HT1080 (cell line): ENCODE measurements at places on chromosomes 5 and 9. TPM values are rescaled to one million over a fixed set of nuclear protein-coding genes. Genes with fewer than 3 reads are reported as not detected.
A peak's percentile ranks its signal among the peaks of the same experiment; 100 is the strongest.

DNA sequence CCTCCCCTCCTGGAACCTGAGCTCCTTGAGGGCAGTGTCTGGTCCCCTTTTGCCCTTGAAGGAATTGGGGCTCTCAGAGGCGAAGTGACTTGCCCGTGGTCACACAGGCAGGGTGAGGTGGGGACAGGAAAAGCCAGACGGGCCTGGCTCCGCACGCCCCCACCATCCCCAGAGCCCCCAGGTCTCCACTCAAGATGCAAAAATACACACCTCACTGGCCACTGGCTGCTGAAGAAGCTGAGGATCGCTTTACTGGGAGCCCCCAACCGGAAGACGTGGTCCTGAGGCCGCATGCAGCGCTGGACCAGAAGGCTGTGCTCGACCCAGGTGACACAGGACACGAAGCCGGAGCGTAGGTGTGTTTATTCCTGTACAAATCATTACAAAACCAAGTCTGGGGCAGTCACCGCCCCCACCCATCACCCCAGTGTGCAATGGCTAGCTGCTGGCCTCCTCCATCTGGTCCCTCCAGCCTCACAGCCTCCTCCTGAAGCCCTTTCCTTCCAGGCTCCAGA, 7.6 kb upstream of the AK1 start:
- no peak for DNase-seq

DNA sequence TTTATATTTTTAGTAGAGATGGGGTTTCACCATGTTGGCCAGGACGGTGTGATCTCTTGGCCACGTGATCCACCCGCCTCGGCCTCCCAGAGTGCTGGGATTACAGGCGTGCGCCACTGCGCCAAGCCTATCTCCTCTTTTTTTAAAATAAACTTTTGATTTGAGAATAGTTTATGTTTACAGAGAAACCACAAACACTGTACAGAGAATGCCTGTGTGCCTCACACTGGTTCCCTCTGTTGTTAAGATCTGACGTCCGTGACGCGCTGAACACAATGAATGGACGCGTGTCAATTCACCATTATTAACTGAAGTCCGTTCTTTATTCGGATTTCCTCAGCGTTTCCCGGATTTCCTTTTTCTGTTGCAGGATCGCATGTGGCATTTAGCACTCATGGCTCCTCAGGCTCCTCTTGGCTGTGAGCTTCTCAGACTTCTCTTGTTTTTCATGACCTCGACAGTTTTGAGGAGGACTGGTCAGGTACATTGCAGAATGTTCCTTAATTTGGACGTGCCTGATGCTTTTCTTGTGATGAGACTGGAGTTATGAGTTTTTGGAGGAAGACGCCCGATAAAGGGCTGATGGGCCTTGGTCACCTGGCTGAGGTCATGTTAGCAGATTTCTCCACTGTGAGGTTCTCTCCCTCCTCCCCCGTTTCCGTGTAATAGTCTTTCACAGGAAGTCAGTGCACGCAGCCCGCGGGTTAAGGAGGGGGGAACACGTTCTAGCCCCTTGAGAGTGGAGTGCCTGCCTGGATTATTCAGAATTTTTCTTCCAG, 69.6 kb downstream of the ANKRD33B start:
- no peak for DNase-seq

DNA sequence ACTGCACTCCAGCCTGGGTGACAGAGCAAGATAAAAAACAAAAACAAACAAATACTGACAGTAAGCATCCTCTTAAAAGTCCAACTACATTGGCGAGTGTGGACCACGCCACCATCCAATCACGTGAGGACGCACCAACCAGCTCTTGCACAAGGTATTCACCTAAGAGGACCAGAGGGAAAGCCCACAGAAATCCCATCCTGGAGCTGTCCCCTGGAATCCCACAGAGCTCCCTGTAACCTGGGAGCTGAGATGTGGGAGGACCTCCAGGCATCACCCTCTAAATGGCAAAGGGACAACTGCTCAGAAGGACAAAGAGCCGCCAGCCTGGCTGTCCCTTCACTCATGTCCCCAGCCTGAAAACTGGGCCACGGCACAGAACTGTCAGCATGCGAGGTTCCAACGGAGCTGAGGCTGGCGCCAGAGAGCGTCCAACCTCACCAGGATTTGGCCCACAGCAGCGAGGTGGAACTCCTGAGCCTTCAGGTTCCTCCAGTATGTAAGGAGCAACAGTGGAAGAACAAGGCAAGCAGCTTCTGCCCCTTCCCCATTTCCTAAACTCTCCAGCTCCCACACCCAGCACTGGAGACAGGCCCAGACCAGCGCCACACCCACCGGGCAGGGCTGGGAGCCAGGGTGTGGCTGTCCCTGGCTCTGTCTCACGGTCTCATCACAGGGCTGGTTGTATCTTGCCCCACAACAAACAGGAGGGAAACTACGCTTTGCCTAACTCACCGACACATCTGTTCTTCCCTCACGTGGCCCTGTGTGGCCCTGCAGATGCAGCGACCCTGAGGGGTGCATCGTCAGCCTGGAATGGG, 15.2 kb downstream of the IPPK start:
- DNase-seq: no peak

GRCh38 chr5:58462623-58463230, 2.8 kb upstream of the PLK2 start:
- DNase-seq: peak; percentile 61

DNA sequence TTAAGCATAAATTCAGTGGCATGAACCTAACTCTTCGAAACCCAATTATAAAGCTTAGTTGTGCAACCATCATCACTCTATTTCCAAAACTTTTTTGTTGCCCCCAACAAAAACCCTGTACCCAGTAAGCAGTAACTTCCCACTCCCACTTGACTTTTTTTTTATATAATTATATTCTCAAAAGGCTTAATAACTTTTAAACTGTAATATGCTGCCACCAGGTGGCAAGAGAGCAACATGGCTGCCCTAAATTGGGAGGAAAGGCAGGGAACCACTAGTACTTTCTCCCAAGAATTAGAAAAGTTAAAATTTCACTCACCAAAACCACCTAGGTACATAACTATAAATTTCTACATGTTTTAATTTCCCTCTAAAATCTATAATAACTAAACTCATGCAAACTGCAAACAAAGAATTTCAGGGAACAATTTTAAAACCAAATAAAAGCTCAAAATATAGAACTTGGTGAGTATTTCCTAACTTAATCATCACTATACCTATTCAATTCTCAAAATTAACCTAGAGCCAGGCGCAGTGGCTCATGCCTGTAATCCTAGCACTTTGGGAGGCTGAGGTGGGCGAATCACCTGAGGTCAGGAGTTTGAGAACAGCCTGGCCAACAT, 50.2 kb upstream of the RNF38 start:
- DNase-seq: peak; percentile 31

DNA sequence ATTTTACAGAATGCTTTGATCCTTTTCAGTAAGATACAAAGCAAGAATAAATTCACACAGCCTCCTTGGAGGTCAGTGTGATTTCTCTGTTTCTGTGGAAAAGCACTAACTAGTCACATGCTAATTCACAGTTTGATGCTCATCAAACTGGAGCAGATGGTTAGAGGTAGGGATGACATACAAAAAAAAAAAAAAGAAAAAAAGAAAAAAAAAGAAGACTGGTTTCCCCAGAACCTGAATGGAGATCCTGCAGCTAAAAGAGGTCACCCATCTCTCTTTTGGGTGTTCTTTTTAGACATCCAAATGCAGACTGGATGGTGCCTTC, 123.7 kb upstream of the ANKRD55 start:
- DNase-seq: no peak

DNA sequence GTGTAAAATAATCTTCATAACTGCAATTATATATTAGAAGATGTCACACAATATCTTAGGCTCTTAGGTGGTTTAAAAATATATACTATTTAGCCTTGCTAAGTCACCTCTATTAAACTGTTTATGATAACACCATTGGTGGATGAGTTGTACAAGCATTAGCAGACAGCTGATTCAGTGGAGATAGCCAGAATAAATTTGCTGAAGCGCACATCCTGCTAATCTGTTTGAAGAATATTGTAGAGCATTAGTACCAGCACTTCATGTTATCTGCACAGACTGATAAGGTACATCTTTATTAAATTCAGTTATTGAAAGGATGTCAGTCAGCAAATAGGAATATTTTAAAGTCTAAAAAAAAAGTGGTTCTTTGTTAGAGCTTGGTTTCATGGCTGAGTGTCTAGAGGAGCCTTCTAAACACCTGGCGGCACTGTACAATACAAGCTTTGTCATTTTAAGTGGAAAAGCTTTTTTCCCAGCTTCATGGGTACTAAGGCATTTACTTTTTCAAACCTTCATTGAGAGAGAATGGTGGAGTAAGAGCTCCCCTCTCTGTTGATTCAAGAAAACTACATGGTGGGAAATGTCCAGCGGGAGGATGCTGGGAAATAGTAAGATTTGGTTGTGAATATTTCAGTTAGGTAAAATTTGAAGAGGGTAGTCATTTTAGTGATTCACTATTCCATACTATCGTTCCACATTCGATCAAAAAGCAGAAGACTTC, 275.1 kb downstream of the SLF1 start:
- DNase-seq: peak; percentile 1

GRCh38 chr5:138952962-138953361, 77.8 kb upstream of the LRRTM2 start:
- DNase-seq: no peak

GRCh38 chr9:130768265-130768664, 66.8 kb upstream of the ABL1 start:
- peak; percentile 17 for DNase-seq

Gene LECT2
- total RNA-seq: not detected in 2 replicates

Gene SPINK1
- total RNA-seq: not detected in 2 replicates

Gene CLIC3
- 1.0 and 1.7 TPM in 2 replicates for total RNA-seq

Gene ZDHHC11B
- 0.40 TPM in 1 of 2 replicates, not detected in the other for total RNA-seq
